NCI-H1092 treated with DMSO at 0.1 percent for 48 hours (cell line): ENCODE measurements at places on chromosomes 6 and 20.

GRCh38 chr6:72410769-72411168 lies 211.1 kb upstream of the KCNQ5 start:
- DNase-seq: no peak

GRCh38 chr6:107244742-107245480 lies 129.6 kb upstream of the BEND3 start:
- DNase-seq: no peak

DNA sequence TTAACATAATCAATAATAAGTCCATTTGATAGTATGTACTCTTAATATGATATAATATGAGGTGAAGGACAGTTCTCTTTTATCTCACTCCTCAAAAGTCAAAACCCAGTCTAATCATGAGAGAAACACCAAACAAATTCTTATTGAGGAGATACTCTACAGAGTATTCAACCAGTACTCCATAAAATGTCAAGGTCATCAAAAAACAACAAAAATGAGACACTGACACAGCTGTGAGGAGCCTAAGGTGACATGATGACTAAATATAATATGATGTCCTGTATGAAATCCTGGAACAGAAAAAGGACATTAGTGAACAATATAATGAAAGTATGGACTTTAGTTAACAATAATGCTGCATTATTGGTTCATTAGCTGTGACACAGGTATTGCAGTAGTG lies 675.1 kb downstream of the HTR1B start:
- DNase-seq: no peak

DNA sequence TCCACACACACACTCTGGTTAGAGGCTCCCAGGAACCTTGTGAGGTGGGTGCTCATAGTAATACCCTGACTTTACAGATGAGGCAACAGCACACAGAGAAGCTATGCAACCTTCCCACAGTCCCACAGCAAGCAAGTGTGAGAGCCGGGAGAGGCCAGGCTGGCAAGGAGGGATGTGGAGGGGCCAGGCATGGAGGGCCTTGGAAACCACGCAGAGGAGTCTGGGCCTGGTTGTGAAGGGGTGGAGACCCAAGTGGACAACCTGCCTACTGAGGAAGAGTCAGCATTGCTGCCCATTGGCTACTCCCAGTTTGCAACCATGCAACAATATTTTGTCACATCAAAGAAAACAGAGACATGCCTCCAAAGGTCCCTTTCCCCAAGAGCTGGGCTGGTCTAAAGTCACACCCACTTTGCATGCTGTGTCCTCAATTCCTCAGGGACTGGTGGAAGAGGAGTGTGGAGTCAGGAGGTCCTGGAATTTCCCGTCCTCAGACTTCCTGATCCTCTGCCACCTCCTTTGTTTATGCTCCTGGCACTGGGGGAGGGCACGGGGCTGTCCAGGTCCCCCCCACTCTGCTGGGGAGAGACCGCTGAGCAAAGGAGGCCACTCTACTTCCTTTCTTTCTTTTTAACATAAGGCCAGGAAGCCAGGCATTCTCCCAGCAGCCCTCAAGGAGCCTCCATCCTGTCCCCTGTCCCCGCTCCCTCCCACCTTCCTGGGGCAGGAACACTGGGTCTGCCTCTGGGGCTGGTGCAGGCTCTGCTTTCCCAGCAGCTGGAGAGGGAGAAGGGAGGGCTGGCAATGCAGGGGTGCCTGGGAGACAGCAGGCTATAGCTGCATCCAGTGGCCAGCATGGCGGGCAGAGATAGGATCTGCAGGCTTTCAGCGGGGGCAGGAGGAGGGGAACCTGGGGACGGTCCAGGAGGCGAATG lies 68.3 kb downstream of the NOL4L start:
- no peak for DNase-seq

GRCh38 chr6:141403103-141403502 lies 729.6 kb upstream of the GJE1 start:
- DNase-seq: no peak

DNA sequence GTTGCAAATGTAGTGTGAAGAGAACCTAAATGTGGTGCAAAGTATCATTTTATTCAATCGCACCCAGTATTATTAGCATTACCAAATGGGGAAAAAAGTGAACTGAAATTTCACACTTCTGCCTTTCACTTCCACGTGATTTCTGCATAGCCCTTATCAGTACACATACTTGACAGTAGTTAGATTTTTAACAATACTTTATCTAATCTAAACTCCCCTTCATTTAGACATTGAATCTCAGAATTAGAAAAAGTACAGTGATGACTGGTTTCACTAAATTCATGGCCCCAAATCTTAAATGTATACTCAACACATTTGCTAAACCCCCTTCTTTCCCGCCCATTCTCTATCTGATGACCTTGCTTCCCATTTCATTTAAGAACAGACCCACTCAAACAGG lies 14.3 kb downstream of the STX7 start:
- DNase-seq: no peak

GRCh38 chr6:138004430-138005287 lies 102.6 kb downstream of the PERP start:
- DNase-seq: peak; percentile 0

- DNase-seq: no peak
Observed at GRCh38 chr6:52253494-52253893, 9.2 kb upstream of the IL17F start.

GRCh38 chr20:59611286-59611685 lies 6.9 kb downstream of the PHACTR3 start:
- no peak for DNase-seq

GRCh38 chr20:47349365-47350180 lies 6.9 kb downstream of the ZMYND8 start:
- DNase-seq: no peak

DNA sequence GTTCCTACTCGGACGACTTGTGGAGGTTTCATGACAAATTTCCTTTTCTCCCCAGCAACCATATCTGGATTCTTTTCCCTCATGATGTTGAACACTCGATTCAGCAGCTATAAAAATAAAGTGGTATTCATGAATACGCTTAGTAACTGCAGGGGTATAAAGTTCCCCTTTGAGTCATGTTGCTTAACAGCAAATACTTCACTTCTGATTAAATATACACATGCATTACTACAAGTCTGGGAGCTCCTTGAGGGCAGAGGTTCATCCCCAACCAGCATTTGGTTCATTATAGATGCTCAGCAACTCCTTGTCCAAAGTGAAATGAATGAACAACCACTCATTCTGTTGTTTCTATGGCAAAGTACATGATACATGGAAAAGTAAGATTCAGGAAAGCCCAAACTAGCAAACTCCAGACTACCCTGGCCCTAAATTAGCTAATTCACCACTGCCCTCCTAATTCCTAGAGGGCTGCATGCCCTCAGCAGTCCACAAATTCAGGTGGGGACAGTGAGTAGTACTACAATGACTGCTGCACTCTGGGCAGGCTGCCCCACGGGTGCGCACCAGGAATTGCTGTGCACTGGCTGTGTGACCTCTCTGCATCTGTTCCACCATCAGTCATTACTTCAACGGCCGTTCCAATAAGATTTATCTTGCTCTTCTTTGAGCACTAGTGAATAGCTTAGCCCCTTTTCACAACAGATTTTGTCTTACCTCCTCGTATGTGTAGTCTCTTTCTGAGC lies 15.2 kb downstream of the EIF2S2 start:
- DNase-seq: no peak

DNA sequence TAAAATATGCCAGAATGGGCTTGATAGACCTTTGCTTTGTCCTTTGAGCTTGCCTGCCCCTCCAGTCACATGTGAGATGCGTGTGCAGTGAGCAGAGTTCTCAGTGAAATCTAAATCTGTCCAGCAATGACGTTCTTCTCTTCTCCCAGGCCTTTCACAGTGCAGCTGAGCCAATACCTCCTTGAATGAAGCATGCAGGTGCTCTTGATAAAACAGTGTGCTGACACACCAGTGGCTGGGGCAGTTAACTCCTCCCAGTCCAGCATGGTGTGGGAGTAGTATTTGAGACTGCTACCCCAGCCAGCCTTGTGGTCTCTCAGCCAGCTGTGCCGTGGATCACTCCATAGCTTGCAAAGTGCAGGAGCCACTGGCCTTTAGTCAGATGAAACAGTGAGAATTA lies 240.5 kb downstream of the FARS2 start:
- peak; percentile 62 for DNase-seq

DNA sequence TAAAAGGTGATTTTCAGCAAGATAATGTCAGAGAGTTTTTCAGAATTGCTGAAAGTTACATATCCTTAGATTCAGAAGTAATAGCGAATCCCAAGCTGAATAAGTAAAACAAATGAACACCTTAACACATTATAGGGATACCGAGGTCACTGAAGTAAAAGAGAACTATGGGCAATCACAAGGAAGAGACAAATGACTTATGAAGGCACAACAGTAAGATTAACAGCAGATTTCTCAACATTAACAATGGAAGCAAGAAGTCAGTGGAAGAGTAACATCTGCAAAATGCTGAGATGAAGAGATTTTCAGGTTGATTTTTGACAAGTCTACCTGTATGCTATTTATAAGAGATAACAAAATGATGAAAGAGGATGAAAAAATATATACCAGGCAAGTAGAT lies 86.1 kb upstream of the EZR start:
- DNase-seq: no peak

DNA sequence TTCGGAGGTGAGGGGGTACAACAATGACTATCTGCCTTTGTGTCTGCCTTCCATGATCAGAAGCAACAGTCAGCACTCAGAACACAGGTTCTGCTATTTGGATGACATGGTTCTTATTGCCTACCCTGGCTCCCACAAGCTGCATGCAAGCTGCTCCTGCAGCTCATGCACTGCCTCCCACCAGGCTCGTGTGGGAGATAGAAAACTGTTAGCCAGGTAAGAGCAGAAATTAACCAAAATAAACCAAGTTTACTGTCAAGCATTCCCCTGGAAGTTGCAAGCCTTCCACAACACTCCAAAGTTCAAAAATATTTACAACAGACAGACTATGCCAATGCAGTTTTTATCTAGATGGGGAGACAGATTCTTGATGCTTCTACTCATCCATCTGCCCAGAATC lies 31.0 kb downstream of the OPRM1 start:
- DNase-seq: no peak

DNA sequence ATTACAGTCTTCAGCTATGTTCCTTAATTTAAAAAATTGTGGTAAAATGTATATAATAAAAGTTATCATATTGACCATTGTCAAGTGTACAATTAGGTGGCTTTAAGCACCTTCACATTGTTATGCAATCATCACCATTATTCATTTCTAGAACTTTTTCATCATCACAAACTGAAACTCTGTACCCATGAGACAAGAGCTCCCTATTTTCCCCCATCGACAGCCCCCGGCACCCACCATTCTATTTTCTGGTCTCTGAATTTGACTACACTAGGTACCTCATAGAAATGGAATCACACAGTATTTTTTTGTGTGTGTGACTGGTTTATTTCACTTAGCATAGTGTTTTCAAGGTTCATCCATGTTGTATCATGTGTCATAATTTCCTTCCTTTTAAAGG lies 39.7 kb upstream of the FYN start:
- no peak for DNase-seq

- DNase-seq: no peak
Observed at GRCh38 chr20:52104546-52105441, 86.8 kb downstream of the ZFP64 start.

GRCh38 chr20:2793471-2793870 lies 7.0 kb downstream of the CPXM1 start:
- DNase-seq: no peak

GRCh38 chr6:35620706-35621105 lies 68.0 kb downstream of the FKBP5 start:
- no peak for DNase-seq

- no peak for DNase-seq
Observed at GRCh38 chr6:3291987-3292386, 33.2 kb downstream of the PSMG4 start.

DNA sequence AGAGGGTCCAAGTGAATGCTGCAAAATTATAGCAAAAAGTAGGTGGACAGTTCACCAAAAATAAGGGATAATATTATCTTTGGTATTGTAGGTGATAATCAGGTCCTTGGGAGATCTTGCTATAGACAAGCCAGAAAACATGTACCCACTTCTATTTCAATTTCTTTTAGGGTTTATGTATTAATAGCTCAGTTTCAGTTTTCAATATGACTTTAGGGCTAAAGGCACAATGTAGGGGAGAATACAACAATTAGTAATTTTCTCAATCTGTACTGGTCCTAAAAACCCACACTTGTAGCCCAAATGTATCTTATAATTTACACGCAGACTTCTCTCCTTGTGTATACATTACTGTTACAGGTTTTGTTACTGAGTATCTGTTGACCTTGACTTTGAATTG lies 307.0 kb upstream of the ID4 start:
- no peak for DNase-seq

DNA sequence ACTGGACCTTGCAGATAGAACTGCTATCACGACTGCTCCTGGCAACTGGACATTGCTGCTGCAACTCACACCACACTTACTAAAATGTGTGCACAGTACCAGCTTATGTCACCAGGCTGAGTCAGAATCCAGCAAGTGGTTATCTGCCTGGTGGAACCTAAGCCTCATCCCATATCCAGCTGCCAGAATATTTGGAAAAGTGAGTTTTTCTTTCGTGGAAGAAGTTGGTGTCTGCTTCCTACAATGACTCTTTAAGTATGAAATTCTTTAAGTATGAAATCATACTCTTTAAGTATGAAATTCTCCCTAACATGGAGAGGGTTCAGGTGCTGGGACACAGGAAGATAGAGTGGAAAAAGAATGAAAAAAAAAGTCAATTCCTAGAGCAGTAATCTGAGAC lies 16.4 kb upstream of the POLR1H start:
- no peak for DNase-seq

DNA sequence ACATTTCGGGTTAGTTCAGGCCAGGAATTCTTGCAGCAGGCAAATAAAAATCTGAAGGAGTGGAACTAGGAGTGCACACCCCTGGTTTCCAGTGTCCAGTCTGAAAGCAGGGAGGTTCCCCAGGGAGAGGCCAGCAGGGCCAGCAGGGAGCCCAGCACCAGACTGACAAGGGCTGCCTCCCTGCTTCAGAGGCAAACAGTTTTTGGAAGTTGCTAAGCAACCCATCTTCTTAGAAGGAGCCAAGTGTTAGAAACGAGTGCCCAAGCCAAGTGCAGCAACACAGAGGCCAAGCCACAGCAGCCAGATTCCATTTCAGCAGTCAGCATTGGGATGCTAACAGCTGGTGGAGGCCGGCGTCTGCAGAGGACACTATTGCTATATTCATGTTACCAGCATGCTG lies 179.1 kb downstream of the SYNDIG1 start:
- DNase-seq: no peak

DNA sequence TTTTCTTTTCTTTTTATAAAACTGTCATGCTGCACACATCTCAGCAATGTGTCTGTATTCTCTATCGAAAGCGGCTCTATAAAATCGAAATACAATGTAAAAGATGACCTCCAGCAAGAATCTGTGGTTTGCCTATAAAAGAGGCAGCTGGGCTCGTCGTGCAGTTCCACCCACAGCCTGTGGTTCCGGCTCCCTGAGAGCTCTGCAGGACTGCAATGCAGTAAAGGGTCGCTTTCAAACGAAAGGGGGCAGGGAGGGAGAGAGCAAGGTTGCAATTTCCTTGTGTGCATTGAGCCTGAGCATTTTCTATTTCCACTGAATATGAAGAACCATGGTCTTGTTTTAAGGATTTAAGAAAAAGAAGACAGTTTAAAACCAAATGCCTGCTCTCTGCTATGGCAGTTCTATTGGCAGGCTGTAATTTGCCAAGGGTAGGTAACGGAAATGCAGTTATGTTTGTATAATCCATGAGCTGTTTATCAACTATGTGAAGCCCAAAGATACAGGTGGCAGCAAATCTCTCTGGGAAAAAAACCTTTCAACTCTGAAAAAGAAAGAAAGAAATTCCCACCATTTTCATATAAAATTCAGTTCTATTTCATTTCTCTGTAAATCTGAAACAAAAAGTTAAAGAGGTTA lies 236.5 kb downstream of the HACE1 start:
- no peak for DNase-seq

- peak; percentile 7 for DNase-seq
Observed at GRCh38 chr20:37202267-37202943, 23.1 kb upstream of the MROH8 start.

GRCh38 chr6:43644940-43645612 lies at the start of gene RSPH9:
RSPH9 (plus strand) TSS chr6:43645036; CDS start chr6:43645099, 63 bp downstream.
- DNase-seq: no peak
